ENCODE measurements at places on chromosomes 12 and 14.

DNA sequence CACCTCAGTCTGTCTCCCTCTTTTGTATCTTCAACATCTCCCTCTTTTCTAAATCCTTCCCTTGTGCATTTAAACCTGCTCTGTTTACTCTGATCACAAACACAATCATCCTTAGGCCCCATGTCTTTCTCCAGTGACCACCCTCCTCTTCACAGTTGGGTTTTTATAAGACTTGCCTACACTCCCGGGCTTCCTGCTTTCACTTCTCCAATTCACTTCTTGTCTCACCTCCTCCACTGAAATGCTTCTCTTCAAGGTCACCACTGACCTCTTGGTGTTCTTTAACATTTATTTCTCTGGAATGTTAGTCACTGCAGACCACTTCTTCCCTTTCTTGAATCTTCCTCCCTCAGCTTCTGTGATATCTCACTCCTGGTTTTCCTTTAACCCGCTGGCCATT lies 8.7 kb upstream of the SMCO2 start:
- DNase-seq: no peak

GRCh38 chr12:6748761-6749160 lies 4.2 kb downstream of the MLF2 start:
- DNase-seq: no peak

GRCh38 chr14:53180272-53181221 lies 27.4 kb upstream of the DDHD1 start:
- peak; percentile 50 for DNase-seq

DNA sequence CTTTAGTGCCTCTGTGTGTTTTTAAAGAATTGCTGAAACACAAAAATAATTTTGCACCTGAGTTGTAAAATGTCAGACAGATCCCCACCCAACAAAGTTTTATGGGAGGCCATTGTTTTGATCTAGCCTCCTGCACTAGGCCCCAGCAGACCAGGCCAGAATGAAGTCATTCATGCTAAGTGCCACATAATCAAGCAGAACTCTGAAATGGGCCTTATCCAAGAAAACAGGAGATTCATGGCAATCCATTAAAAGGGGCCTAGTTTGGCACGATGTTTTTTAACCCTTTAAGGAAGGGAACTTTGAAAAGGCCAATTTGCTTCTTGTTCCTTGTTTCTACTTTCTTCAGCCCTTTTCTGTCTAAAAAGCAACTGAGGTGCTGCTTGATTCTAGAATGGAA lies 260.9 kb downstream of the ITPR2 start:
- no peak for DNase-seq

GRCh38 chr12:130484221-130484620 lies 146.5 kb downstream of the PIWIL1 start:
- no peak for DNase-seq

- DNase-seq: peak; percentile 65
Observed at GRCh38 chr12:57456145-57456700, 1.1 kb downstream of the INHBE start.

GRCh38 chr14:82070040-82070439 lies 536.4 kb upstream of the SEL1L start:
- no peak for DNase-seq

GRCh38 chr14:36976571-36977023 lies 195.8 kb downstream of the SLC25A21 start:
- peak; percentile 47 for DNase-seq

GRCh38 chr12:42945927-42946326 lies 356.4 kb upstream of the PRICKLE1 start:
- no peak for DNase-seq
